ENCODE measurements at places on chromosomes 6 and 20.

DNA sequence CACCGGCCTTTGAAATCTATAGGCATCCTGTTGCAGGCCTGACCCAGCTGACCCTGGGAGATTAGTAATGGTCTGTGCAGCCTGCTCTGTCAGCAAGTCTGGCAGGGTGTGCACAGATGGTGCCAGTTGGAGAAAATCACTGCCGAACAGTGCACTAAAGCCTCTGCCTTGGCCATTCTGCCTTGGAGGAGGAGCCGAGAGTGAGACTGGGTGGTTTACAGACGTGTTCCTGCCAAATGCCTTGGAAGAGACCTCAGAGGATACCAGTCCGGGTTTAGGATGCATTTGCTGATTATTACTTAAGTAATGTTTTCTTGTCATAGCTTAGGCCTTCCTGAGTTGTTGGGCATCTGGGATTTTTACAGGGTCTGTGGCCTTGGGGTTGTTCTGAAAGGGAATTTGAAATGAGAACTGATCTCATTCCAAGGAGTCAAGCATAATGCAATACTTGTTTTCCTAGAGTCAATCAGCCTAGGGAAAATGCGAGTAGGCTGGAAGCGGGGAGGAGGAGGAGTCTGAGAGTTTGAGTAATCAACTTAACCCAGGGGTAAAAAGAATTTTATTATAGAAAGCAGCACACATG lies 292.1 kb downstream of the SOX4 start:
- DNase-seq, result peak; percentile 85

- DNase-seq, result no peak
Measured at GRCh38 chr6:164039954-164040375, 625.4 kb downstream of the QKI start.

DNA sequence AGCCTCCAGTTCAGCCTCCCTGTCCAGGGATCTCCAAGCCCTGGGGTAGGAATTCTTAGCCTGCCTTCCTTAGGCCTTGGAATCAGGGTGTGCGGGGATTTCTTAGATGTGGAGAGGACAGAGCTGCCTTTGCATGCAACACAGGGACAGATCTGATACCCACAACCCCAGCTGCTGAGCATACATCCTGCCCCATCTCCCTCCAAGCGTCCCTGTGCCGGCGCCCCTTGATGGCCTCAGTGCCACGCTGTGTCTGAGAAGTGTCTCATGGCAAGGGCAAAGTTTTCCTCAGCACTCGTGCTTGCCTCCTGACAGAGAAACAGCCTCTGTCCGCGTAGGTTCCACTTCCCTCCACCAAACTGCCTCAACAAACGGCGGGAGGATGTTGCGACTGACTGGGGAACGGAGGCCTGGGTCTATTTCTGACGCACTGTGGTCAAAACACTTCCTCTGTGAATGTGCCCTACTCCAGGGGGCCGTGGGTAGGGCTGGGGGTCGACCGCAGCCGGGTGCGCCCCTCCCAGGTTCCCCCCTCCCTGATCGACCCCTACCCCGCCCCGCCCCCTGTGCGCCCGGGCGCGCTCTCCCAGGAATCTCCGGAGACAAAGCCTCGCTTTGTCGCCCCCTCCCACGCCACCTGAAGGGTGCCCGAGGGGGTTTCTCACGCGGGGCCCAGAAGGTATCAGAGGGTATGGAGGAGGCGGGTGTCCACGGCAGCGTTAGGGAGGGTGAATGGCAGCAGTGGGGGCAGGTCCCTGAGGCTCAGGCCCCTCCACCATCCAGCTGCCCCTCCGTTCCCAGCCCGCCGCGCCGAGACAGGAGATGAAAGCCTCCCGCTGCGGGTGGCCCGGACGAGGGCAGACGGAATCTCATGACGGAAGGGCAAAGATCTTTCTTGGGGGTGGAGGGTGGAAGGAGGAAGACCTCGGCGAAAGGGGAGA lies 806 bp downstream of the MICAL1 start:
- no peak for DNase-seq

- DNase-seq, result no peak
Measured at GRCh38 chr6:37209461-37210205, 39.7 kb downstream of the PIM1 start.

DNA sequence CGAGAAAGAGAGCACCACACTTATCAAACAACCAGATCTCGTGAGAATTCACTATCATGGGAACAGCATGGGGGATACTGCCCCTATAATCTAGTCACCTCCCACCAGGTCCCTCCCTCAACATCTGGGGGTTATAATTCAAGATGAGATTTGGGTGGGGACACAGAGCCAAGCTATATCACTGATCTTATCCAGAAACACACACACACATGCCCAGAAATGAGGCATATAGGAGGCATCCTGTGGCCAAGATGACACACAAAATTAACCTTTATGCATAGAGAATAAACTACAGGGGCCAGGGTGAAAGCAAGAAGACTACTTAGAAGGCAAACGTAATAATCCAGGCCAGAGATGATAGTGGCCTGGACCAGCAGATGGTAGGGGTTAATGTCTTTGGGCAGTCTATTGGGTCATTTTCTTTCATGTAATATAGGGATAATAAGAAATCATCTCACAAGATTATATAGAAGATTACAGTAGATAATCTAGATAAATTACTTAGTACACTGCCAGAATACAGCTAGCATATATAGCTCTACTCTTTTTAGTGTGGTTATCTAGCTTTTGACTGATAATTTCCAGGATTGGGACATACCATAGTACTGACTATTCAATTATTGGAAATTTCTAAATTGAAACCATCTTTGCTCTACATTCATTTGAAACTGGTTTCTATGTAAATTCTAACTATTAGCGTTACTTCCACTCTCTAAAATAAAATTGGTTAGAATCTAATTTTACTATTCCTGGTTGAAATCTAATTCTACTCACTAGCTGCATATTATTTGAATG lies 20.0 kb downstream of the RNF144B start:
- DNase-seq, result no peak

DNA sequence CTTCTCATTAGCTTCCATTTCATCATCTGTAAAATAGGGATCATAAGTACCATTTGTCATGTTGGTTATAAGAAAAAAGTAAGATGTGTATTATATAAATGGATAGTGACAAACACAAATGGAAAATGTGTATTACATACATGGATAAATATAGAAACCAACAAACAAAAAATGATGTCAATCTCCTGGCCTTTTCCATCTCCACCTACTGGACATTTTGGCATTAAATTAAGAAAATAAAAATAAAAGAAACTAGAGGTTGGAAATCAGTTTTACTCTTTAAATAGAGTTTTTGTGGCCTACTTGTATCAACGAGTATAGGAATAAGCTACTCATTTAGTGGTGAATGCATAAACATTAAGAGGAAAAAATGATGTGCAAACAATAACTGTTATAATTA lies 67.5 kb upstream of the THEMIS start:
- DNase-seq, result no peak

DNA sequence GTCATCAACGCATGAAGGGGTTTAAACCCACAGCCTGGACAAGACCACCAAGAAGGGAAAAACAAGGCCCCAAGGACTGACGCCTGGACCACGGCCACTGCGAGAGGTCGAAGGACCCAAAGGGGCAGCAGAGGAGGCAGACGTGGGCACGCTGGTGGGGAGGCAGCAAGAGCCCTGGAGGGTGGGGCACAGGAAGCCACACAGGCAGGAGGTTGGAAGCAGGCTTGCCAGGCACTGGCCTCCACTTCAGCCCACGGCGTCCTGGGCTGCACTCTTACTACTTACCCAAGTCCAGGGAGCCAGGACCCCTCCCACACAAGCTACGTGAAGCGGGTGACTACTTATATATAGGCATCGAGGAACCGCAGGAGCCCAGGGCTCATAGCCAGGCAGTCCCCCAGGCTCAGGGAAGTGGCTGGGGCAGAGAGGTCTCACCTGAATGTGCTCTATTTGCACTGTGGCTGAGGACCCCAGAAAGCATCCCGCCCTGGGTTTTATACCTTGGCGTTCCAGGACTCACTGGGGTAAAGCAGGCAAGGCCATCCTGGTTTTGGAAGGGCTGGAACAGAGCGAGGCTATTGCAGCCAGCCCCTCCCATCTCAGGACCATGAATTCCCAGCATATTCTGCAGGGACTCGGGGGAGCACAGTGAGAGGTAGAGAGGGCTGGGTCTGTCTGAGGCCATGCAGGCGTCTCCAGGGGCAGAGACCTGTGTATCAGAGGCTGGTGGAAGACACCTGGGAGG lies 113.8 kb upstream of the AFDN start:
- DNase-seq, result no peak

GRCh38 chr20:61924858-61925554 lies 140.7 kb downstream of the TAF4 start:
- no peak for DNase-seq

DNA sequence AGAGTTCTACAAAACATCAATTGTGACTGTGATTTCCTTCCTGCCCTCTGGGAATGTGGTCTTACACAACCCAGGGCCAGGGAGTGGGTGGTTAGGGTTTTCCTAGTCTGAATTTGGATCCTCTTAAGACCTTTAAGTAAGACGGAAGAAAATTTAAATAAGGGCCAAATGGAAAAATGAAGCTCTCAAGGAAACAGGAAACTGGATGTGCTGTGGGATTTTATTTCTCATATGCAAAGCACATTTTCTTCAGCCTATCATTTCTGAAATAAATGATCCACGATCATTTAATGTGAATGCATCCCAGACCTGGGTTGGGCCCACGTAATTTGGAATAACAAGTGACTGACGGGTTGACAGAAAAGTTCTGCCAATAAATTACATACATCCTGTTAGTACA lies 243.6 kb downstream of the CLIC5 start:
- DNase-seq, result no peak

- peak; percentile 44 for DNase-seq
Measured at GRCh38 chr6:137641474-137642077, 147.4 kb upstream of the OLIG3 start.

DNA sequence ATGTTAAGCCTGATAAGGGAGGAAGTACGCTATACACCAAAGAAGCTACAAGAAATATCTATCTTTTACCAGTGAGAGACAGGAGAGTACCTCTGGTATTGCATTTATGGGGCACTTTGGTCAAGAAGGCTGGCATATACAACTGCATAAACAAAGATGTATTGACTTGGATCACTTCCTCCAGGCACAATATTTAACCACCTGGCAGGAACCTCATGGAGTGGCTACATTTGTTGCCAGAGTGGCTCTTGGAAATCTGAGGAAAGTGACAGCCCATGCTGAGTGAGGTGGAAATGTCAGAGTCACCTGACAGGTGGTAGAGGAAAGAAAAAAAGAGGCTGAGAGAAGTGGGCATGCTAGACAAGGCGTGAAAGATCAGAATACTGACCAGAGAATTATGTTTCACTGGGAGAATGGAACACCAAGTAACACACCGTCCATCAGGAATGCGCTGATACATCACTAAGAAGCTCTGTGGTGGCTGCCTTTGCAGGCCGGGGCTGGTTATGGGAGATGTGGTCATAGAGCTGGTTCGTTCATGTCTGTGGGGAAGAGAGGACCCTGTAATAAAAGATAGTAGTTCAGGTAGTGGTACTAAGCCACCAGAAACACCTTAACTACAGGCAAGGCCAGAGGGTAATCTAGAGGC lies 61.4 kb upstream of the UFL1 start:
- no peak for DNase-seq

- DNase-seq, result no peak
Measured at GRCh38 chr6:110125361-110125760, 54.1 kb downstream of the WASF1 start.

DNA sequence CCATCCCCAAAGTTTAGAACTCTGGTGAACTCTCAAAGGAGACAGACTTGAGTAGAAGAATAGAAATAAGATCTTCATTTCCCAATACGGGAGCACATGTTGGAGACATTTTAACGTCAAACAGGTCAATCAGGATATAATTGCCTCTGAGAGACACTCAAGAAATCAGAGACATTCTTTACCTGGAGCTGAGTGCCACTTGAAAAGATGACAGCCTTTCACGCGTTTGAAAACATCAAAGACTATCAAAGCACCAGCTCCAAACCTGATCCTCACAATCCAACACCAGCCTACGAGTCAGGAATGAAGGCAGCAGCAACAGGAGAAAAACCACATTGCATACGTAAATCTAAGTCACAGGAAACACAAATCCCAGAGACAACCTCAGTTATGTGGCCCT lies 571.5 kb upstream of the CDH4 start:
- no peak for DNase-seq

DNA sequence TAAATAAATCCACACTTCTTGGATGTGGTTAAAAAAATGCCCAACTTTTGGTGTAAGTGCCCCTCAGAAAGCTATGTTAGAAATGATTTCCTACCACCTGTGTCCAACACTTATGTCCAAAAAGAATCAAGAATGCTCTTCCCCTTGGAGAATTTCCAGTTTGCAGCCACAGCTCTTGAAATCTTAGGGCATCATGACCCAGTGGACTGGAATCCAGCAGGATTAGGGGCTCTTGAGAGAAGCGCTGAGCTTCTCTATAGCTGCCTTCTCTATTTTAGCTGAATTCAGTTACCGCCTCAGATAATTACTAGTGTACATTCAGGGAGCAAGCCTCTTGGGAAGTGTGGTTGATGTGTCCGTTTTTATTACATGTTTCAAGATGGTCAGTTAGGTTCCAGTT lies 2.5 kb downstream of the PHACTR1 start:
- no peak for DNase-seq

DNA sequence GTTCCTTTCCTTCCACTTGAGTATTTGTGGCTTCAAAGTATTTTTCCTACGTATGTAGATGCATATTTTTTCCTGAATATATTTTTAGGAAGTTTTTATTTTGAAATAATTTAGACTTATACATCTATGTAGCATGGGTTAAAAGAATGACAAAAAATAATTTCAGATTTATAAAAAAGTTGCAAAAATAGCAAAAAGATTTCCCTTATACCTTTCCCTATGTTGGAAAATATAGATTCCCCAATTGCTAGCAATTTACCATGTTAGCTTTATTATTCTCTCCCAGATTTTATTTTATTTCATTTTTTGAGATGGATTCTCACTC lies 69.8 kb downstream of the SCAND1 start:
- DNase-seq, result no peak

GRCh38 chr20:3313683-3314065 lies 74.7 kb upstream of the SLC4A11 start:
- DNase-seq, result no peak

Measured in AG09309 (cell line).